ENCODE measurements at places on chromosomes 5 and 9. TPM values are rescaled to one million over a fixed set of nuclear protein-coding genes. Genes with fewer than 3 reads are reported as not detected.
A peak's percentile ranks its signal among the peaks of the same experiment; 100 is the strongest.

- no peak for DNase-seq
- no peaks in the 10 kb centered on the region for H3K36me3 ChIP-seq
- H3K4me3 ChIP-seq, result no peak overlapping the region
- H3K27ac ChIP-seq, result no peak overlapping the region
- no peaks in the 10 kb centered on the region for H3K27me3 ChIP-seq
- H3K4me1 ChIP-seq, result no peaks in the 10 kb centered on the region
Measured at GRCh38 chr5:22986281-22986680, 133.1 kb upstream of the CDH12 start.

Gene ERMP1
- 11.8 TPM for total RNA-seq

Gene ABCA1
- 109 TPM for total RNA-seq

- DNase-seq, result no peak
- no peaks in the 10 kb centered on the region for H3K36me3 ChIP-seq
- no peaks in the 10 kb centered on the region for H3K27me3 ChIP-seq
Measured at GRCh38 chr9:127114606-127115005, 7.8 kb downstream of the ANGPTL2 start.

DNA sequence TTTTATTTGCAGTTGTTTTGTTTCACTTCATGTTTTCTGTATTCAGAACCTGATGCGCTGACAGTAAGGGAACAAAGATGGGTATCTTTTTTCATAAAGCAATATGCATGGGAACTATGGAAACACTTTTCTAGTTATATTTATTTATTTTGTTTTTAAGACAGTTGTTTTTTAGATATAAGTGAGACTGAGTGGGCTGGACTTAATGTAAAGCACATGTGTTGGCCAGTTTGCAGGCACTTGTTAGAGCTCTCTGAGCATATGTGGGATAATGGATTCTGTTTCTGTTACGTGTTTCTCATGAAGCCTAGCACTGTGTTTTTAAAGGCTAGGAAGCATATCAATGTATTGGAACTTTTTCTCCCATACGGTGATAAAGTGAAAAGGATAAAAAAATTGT, 164.1 kb downstream of the PRR16 start:
- no peak overlapping the region for H3K27ac ChIP-seq
- peaks cover 3% of the 10 kb centered on the region for H3K36me3 ChIP-seq
- H3K4me3 ChIP-seq, result no peak overlapping the region
- H3K4me1 ChIP-seq, result peaks cover 9% of the 10 kb centered on the region

- no peaks in the 10 kb centered on the region for H3K27me3 ChIP-seq
- DNase-seq, result no peak
- H3K27ac ChIP-seq, result no peak overlapping the region
- peaks cover 8% of the 10 kb centered on the region for H3K4me1 ChIP-seq
- no peaks in the 10 kb centered on the region for H3K36me3 ChIP-seq
Measured at GRCh38 chr9:15512889-15513288, 2.1 kb upstream of the PSIP1 start.

DNA sequence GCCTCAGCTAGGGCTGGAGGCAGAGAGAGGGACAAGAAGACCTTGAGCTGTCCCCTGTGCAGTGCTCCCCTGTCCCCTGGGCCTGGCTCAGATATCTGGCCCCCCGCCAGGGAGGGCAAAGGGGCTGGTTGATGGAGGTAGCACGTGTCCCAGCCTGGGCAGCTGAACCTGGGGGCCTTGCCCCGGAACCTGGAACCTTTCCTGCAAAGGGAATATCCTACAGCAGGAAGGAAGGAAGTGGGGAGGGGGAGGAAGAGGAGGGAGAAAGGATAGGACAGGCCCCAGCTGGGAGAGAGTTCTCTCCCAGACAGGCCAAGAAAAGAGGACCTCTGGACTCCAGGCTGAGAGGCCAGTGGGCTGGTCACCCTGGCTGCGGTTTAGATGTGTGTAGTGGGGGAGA, 27.6 kb upstream of the PSD2 start:
- peaks cover 7% of the 10 kb centered on the region for H3K27me3 ChIP-seq
- no peak overlapping the region for H3K4me3 ChIP-seq
- no peak overlapping the region for H3K27ac ChIP-seq
- H3K4me1 ChIP-seq, result peaks cover 4% of the 10 kb centered on the region

Gene PCDHGA5
- 0.29 TPM for total RNA-seq

DNA sequence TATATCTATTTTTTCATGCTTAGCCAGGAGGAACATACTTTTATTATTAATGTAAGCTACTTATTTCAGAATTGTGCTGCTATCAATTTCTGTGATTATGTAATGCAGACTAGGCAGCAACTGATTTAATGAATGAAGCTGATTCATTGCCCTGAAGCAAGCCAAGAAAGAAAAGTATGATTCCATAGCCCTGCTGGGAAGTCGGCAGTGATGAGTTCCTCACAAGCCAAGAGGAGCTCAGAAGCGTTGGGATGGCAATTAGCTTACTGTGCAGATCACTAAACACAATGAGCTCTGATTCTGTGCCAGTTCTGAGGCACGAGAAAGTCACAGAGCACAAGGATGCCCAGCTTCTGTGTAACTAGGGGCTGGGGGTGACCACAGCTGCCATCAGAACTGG, 254.3 kb upstream of the KLF9 start:
- H3K4me3 ChIP-seq, result no peak overlapping the region
- H3K27me3 ChIP-seq, result no peaks in the 10 kb centered on the region
- H3K4me1 ChIP-seq, result no peaks in the 10 kb centered on the region
- DNase-seq, result peak; percentile 4
- no peak overlapping the region for H3K27ac ChIP-seq

Gene FCN1
- not detected for total RNA-seq

Gene IL33
- not detected for total RNA-seq

DNA sequence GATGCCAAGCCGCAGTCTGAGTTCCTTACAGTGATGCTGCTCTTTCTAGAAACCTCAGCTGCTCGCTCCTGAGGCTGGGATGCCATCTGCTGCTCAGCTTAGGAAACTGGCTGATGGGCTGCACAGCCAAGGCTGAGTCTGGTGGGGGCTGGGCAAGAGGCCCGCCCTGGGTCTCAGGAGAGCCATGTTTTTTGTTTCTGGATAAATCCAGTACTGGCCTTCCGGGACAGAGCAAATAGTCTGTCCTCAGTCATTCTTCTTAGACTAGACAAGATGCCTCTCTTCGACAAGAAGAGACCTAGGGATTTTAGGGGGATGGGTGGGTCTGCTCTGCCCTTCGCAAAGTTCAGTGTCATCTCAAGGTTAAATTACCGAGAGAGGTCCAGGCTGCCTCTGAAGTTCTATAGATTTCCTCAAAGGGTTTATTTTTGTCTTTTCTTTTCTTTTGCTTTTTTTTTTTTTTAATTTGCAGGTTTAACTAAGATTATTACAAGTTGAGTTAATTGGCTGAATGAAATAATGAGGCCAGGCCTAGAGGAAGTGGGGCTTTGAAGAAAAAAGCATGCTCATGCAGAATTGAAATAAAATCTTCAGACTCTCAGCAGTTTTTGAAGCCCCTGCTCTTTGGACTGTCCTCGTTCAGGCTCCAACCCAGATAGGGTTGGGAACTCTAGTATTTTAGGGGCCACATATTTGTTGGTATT, 30.6 kb upstream of the MATR3 start:
- H3K36me3 ChIP-seq, result no peaks in the 10 kb centered on the region
- no peaks in the 10 kb centered on the region for H3K27me3 ChIP-seq
- no peaks in the 10 kb centered on the region for H3K4me1 ChIP-seq
- no peak overlapping the region for H3K27ac ChIP-seq
- peak; percentile 84 for DNase-seq

Gene PRUNE2
- total RNA-seq, result 7.7 TPM

Gene TMEM215
- 3.0 TPM for total RNA-seq

DNA sequence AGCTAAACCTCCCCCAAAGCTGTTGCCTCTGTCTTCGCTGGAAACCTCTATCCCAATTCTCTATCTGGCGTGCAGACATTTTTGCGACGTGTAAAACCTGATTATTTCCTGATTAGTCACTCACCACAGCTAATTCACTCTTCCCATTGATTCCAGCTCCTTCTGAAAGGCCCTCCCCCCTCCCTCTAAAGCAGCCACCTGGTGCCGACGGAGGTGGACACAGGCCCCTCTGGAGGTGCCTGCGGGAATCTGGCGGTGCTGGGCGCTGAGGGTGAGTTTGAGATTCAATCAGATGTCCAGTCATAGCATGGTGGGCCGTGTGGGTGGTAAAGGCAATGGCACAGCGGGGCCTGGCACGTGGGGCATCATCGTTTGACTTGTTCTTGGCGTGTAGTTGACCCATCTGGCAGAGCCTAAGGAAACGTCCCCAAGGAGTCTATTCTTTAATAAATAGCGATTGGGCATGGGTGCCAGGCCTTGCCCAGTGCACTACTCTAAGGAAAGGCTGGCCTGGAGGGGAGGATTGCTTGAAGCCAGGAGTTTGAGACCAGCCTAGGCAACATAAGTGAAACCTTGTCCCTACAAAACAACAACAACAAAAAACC, 271.1 kb upstream of the MVB12B start:
- H3K36me3 ChIP-seq, result no peaks in the 10 kb centered on the region
- peaks cover 7% of the 10 kb centered on the region for H3K4me1 ChIP-seq
- no peak overlapping the region for H3K27ac ChIP-seq
- no peak overlapping the region for H3K4me3 ChIP-seq

Gene KIF24
- 0.86 TPM for total RNA-seq
